Memory B cell (primary cell): ENCODE measurements at places on chromosomes 4 and X.

DNA sequence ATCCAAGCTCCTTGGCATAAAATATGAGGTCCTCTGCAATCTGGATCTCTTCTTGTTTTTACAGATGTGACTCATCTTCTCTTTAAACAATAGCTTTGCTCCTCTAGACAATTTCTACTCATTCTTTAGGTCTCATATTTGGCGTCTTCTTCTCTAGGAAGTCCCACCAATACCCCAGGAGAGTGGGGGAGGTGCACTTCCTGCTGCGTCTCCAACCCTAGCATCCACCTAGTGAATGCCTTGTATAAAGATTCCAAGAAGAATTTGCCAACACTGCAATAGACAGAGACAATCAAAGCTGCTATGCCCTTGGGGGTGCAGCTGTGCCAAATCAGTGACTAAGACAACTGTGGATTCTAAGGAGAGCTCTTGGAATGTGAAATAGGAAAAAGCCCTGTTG is 45.7 kb upstream of the SLC10A7 start:
- no peak for DNase-seq

GRCh38 chrX:9535101-9535500 is 70.2 kb downstream of the TBL1X start:
- DNase-seq, result no peak

DNA sequence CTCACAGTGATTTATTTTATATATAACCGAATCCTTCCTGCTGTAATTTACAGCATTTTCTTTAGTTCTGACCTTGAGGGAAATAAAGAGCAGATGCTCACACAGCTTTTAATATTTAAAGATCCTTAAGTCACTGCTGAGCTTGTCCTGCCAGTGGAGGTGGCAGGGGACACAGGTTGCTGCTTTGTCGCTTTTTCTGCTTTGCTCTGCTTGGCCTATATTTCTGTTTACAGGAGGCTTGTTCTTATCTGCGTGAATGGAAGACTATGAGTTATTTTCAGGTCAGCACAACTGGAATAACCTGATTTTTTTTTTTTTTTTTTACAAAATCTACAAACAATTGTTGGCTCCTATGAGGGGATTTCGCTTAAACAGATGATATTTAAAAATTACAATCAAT is 2.3 kb downstream of the TXK start:
- DNase-seq, result no peak

- DNase-seq, result no peak
Measured at GRCh38 chr4:53693909-53694308, 102.6 kb upstream of the LNX1 start.

DNA sequence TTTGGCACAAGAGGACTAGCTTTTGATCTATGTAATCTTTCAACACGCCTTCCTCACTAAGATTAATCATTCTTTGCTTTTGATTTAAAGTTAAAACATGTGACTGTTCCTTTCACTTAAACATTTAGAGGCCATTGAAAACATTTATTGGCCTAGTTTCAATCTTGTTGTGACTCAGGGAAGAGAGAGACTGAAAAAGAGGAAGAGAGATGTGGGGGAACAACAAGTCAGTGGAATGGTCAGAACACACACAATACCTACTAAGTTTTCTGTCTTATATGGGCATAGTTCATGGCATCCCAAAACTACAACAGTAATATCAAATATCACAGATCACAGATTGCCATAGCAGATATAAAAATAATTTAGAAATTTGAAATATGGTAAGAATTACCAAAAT is 812.9 kb upstream of the AGA start:
- DNase-seq, result no peak

DNA sequence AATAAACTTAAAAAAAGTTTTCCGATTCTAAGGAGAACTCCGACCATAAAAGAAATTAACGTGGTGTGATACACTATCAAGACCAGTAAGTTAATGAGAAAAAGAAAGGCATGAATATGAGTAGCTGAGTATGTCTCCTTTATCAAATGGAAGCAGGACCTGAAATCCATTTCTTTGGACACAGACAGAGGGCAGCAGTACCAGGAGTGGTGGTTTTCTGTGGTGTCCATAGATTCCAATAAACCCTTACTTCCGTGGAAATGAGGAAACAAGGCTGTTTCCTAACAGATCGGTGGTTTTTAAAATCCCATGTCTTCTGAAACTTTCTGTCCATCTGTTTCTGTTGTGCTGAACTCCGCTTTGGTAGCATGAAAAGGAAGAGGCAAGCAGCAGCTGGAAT is 128.5 kb upstream of the TSPAN5 start:
- DNase-seq, result no peak

GRCh38 chr4:182873289-182873688 is 43.9 kb downstream of the DCTD start:
- DNase-seq, result no peak

- peak; percentile 29 for DNase-seq
Measured at GRCh38 chrX:79366873-79367749, at the start of gene ITM2A. Gene ITM2A, minus strand, starts transcription at chrX:79367334. Its CDS starts 119 bp downstream, at chrX:79367215.

GRCh38 chr4:39713691-39714090 is 15.8 kb downstream of the UBE2K start:
- DNase-seq, result no peak

- no peak for DNase-seq
Measured at GRCh38 chr4:125497861-125498260, 183.1 kb downstream of the FAT4 start.

- no peak for DNase-seq
Measured at GRCh38 chr4:132493476-132493875, 655.6 kb upstream of the PCDH10 start.

- no peak for DNase-seq
Measured at GRCh38 chrX:100635989-100636320, 651 bp downstream of the TSPAN6 start.

DNA sequence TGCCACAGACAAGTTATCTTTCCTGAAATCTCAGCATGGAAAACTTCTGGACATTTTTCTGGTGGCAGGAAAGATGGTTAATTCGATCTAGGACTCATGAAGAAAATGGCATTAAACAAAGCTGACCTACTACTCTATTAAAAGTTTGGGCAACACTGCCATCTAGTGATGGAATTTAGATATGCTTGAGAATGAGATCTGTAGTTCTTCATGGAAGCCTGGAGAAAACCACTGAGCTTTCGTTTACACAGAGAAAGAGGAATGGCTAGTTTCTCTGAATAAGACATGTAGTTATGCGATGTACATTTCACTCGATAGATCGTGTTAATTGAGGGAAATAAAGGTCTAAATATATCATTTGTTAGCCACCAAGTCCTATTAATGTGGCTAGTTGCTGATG is 51.7 kb upstream of the CHRDL1 start:
- no peak for DNase-seq

DNA sequence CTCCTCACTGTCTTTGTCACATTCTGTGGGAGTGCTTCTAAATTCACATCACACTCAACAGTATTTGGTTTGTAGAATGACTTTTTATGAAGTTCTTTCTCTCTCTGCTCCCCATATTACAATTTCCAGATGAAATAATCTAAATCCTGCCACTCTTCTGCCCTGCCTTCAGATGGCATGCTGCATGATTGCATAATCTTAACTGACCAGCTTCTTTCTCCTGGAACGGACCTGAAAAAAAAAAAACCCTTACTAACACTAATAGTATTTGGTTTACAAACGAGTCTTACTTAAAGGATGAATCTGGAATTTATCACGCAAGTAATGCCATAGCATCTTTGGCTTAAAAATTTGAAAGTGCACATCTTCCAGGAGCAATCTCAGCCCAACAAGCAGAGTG is 272.3 kb downstream of the NAF1 start:
- no peak for DNase-seq

DNA sequence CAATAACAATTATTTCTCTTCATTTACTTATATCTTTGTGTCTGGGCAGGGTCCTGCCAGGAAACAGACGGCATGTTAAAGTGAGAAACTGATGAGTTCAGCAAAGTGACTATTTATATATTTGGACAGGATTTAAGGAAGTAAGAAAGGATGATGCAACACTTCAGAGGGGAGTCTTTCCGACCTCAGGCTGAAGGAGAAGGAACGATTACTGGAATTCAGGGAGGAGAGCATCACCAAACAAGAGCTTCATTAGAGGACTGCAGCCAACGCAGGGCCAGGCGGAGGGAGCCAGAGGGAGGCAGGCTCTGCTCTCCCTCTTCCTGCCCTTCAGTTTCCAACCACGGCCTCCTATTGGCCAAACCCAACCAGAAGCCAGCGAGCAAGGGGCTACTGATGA is 1.5 kb upstream of the TLR7 start:
- no peak for DNase-seq

DNA sequence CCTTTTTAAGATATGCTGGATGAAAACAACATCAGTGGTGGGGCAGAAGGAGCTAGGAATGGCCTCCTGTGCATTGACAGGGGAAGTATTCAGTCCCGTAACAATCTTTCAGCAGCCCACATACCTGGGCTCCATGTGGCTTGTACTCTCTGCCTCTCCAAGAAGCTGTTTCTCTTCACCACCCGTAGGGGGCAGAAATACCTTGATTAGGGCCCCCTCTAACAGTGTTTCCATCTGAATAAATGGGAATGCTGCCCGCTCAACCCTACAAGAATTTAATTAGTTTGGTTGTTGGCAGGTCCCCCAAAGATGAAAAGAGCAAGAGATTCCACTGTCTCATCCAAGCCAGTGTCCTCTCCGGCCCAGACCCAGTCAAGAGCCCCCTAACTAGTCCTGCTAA is 155.2 kb downstream of the SMIM20 start:
- DNase-seq, result no peak

DNA sequence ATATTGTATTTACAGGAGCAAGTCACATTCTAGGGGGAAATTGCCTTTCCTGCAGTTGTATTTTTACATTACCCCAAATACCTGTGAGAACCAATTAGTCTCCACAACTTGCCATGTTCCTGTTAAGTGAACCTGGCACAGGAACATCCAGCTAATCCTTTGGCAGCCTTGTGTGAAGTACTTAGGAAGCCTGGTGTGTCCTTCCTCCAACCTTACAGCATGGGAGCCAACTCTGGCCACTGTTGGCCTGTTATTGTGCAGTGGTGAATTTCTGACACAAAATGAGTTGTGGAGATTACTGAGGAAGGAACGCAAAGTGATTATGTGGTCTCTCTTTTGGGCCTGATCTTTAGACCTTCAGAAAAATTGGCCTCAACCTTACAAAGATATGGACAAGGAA is 238.0 kb upstream of the PITX2 start:
- no peak for DNase-seq

DNA sequence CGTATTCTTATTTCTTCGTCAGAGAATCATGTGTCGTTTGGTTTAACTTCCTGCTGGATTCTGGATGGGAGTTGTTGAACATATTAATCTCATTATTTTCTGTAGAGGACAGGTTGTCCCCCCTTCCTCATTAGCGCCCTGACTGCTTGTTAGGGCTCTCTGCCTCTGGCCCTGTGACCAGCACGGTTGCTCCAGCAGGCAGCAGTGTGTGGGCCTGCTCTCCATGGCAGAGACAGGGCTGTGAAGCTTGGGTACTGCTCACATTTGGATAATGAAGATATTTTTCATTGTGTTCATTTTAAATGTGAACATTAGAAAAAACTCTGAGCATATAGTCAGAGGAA is 102.7 kb downstream of the KLHL8 start:
- no peak for DNase-seq

DNA sequence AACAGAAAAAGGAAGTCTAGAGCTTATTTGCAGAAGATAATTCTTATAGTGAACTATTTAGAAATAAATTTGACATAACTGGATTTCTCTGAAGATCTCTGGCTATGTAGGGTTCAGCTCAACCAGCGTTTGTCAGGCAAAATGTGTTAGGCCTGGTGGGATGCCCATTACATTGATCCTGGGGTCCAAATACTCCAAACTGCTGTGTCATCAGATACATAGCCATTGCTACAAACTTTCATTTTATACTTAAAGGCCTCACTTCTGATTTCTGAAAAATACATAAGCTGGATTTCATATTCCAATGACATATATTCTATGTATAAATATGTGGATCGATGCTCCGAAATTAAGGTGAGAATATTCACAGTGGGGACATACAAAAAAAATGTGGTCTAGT is 1958.9 kb upstream of the TENM3 start:
- DNase-seq, result no peak

- no peak for DNase-seq
Measured at GRCh38 chr4:143109376-143109775, 75.3 kb upstream of the USP38 start.

- no peak for DNase-seq
Measured at GRCh38 chrX:79231662-79232061, 87.2 kb downstream of the GPR174 start.

GRCh38 chr4:155512817-155513216 is 136.1 kb upstream of the MAP9 start:
- DNase-seq, result no peak

- DNase-seq, result no peak
Measured at GRCh38 chrX:29233592-29234183, 646.4 kb downstream of the IL1RAPL1 start.

- no peak for DNase-seq
Measured at GRCh38 chrX:105648732-105649131, 173.6 kb upstream of the NRK start.

- no peak for DNase-seq
Measured at GRCh38 chr4:105149771-105150170, 3.1 kb downstream of the TET2 start.

DNA sequence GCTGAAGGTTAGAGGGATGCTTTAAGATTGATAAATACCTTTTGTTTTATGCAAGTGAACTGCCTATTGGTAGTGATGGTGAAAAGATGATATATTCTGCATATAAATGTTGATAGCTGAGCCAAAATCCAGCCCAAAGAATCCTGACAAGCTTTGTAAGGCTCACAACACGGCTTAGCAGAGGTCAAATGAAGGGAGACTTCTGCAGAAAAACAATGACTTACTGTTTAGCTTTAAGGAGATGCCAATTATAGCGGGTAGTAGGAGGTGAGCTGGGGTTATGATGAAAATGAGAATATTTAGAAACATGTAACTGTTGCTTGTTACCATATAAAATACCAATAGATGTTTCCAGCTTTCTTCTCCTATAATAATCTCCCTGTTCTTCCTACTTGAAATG is 97.1 kb downstream of the AFF1 start:
- no peak for DNase-seq

DNA sequence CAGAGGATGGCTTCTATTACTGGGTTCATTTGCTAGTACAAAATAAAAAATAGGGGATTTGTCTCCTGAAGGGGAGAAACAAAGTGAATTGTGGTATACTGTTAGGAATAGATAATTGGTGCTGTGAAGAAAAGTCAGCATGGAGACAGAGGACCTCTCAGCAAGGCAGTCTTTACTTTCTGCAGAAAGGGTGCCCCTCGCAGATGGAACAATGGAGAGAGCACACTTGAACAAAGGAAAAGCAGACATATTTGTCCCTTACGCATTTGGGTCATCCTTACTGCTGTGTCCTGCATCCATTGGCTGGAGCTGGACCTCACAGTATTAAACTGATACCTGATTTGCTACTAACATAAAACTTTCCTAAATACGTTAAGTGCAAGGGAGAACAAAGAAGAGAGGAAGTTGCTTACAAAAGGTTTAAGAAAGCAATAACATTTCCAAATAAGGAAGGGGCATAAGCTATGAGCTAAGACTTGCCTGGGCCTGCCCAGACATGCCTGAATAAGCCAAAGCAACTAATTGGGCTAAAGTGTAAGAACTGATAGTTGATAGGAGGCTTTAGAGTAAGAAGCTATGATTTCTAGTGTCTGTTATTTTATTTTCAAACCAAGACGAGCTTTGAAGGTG is 83.8 kb downstream of the CCKAR start:
- DNase-seq, result no peak

- DNase-seq, result no peak
Measured at GRCh38 chr4:13872155-13872554, 244.6 kb upstream of the BOD1L1 start.
